ENCODE measurements at places on chromosomes 1 and 21.

- DNase-seq: no peak
These were observed 17.5 kb downstream of the COL9A2 start for GRCh38 chr1:40299366-40300248.

DNA sequence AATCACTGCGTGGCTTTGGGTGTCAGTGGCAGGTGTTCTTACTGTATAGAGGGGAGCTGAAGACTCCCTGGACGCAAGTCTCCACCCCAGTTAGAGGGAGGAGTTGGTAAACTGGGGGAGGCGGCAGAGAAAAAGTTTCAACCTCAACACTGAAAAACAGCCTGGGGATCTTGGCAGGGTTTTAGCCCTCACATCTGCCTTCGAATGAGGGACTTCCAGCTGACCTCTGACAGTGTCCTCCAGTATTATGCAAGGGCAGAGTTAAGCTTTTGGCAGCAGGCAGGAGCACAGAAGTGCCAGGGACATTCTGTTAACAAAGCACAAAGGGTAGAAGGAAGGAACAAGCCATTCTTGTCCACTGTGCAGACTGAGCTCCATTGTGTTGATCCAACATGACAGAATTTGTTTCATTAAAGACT, 41.2 kb upstream of the RAB4A start:
- no peak for DNase-seq

DNA sequence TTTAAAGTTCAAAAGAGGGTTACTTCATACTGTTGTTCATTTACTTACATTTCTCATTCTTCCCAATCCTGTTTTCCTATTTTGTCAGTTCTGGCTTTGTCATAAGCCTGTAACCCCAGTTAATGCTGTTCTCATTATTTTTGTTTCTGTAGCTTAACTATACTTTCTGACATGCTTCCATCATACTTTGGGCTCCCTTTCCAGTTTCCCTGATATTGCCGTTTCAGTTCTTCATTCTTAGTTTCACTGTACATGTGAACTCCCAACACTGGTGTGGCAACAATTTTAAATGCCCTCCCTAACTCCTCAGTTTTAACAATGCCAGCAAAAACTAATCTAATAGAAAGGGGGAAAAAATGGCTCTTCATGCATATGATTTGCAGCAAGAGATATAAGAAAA, 456.7 kb downstream of the LMO4 start:
- DNase-seq: no peak

GRCh38 chr1:182122913-182123260, 61.4 kb upstream of the ZNF648 start:
- DNase-seq: no peak

GRCh38 chr1:202315576-202316168, 26.1 kb downstream of the UBE2T start:
- DNase-seq: peak; percentile 51

- no peak for DNase-seq
These were observed 77.4 kb upstream of the SLC2A1 start for GRCh38 chr1:43035821-43036741.

GRCh38 chr1:95230768-95231191, 3.2 kb upstream of the RWDD3 start:
- DNase-seq: no peak

- DNase-seq: no peak
These were observed 124.2 kb downstream of the RUNX1 start for GRCh38 chr21:34924771-34925419.

DNA sequence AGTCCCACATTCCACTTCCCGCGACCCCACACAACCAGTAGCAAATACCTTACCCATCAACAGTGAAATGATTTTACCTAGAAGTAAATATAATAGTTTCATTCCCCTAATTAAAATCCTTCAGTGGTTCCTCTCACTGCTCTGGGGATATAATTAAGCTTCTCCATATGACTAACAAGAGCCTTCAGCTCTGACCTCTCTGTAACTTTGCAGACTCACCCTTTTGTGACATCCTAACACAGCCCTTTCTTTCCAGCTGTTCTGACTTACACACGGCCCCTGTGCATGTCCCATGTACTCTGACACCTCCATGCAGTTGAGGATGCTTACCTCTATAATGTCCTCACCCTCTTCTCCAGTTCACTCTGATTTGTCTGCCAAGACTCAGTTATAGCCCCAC, 137.3 kb upstream of the SPAG17 start:
- no peak for DNase-seq

GRCh38 chr1:39154553-39155421, 49.7 kb upstream of the MACF1 start:
- DNase-seq: no peak

DNA sequence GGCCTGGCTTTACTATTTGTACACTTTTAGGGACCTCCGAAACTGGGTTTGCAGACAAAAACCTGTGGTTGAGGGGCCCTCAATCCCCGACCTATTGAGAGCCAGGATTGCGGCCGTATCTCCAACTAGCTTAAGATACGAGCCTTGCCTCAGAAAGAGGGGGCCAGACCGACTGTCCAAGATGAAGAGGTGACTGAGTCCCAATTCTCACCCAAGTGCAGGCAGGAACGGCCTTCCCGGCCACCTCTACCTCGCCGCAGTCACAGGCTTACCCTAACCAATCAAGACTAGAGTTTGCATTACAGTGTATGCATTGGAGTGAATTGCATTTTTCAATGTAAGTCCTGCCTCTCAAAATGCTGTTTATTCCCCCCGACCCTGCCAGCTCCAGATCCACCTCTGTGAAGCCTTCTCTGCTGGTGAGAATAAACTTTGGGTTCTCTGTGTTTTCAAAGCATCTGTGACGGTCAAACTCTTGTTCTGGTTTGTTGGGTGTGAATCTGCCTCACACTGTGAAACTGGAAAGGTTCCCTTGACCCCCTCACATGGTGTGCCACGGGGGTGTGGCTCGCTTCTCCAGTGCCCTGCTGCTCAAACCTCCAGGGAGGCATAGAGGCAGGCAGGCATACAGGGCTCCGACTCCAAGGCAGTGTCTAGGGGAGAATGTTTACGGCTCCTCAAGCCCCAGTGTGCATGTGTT, 62.2 kb upstream of the WLS start:
- no peak for DNase-seq

GRCh38 chr1:172380441-172381244, 39.8 kb upstream of the C1orf105 start:
- DNase-seq: no peak

DNA sequence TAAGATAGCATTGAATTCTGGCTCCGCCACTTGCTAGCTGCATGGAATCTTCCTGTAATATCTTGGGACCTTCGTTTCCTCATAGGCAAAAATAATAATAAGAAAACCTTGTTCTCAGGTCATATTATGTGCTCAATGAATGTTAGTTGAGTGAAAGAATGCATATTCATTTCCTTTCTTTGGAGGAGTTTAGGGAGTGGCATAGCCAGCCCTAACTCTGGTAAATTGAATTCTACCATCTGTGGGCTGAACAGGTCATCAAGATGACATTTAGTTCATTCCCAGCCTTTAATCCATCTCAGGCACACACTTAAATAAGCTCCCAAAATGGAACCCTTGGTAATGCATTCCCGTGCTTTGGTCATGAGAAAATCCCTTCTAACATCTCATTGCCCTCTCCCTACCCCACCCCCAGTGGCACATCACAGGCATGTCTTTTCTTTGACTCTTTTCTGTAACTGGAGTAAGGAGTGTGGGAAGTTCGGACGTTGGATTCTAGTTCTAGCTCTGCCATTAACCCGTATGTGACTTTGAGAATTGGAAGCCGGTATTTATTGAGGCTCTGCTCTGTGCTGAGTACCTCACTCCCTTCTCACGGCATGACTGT, 13.2 kb upstream of the MYOG start:
- DNase-seq: no peak

DNA sequence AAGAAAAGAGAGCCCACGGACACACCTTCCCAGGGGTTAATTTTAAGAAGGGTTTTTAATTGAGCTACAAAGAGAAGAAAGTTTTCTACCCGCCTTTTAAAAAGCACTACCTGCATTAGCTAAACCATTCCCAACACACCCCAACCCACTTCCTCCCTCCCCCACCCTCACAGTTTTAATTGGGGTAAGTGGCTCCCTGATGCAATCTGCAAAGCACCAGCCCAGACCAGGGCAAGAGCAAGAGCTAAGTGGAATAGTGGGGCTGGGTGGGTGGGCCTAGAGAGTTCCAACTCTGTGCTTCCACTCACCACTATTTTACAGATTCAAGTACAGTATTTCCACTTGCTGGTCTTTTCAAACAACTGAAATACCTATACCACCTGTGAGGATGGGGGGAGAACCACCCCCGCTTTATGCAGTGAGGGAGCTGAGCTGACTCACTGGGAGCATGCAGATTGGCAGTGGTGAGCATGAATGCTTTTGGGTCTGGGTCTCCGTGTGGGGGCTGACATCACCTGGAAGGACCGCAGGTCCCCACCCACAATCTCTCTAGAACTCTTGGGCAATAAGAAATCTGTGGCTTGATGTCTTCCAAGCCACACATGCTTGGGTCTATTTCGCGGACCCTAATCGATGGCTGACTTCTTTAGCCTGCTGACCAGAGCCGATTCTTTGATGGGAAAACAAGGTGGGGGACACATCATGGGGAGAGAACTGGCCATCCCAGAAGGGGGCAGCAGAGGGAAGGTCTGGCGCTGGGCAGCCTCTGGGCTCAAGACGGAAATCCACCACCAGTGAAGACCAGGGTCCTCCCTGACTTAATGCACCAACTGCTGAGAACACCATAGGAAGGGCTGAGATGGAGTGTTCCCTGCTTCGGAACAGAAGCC, 95.5 kb downstream of the SSBP3 start:
- no peak for DNase-seq

GRCh38 chr1:44047131-44047530, 15.9 kb upstream of the SLC6A9 start:
- no peak for DNase-seq

DNA sequence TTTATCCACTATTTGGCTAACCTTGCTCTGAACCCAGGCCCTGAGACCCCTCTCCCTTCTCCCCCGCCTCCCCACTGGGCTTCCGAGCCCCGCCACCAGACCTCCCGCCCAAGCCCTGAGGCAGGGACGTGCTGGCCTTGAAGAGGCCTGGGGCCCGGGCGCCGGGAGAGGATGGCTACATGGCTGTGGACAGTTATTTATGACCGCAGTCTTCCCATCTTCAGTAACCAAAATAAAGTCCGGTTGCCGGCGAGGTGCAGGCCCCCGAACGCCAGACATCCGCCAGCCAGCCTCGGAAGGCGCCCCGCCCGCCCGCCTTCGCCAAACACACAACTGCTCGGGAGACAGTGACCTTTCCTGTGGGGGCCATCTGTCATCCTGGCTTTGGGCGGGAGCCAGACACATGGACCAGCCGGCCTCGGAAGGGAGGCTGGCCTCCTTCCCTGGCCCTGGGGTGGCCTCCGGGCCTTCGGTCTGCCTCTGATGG, 69.0 kb downstream of the DHRS3 start:
- no peak for DNase-seq

- DNase-seq: no peak
These were observed 66.8 kb downstream of the SLC27A3 start for GRCh38 chr1:153842006-153842471.
